ENCODE measurements at places on chromosomes 3 and 15.

- no peak for DNase-seq
Observed at GRCh38 chr3:37530047-37530697, 331.5 kb upstream of the CTDSPL start.

- DNase-seq = no peak
Observed at GRCh38 chr15:91821458-91821857, 32.0 kb upstream of the SLCO3A1 start.

DNA sequence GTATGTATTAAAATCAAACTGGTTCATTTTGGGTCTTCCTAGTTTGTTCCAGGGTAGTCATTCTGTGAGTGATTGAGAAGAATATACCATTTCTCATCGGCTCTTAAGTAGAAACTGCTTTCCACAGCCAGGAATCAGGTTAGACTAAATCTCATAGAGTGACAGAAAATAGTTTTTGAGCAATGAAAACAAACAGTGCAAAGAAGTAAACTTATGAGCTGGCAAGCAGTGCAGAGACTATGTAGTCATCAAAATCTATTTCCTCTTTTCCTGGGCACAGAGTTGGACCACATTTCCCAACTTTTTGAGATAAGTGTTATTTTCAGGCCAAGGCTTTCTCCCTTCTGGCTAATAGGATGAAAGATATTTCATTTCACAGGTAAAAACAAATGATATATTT, 66.5 kb downstream of the UBE3A start:
- DNase-seq = no peak

DNA sequence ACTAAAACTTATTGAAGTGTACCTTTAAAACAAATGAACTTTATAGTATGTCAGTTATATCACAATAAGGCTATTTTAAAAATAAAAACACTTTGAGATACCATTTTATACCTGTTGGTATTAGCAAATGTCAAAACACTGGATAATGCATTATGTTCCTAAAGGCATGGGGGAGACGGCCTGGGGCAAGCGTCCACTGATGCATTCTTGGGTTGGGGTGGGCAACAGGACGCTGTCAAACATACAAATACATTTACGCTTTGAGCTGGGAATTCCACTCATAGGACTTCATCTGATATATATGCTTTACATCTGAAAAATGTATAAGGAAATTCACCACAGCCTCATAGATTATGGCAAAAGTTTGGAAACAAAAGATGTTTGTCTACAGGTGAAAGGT, 7.6 kb upstream of the GATA2 start:
- no peak for DNase-seq

DNA sequence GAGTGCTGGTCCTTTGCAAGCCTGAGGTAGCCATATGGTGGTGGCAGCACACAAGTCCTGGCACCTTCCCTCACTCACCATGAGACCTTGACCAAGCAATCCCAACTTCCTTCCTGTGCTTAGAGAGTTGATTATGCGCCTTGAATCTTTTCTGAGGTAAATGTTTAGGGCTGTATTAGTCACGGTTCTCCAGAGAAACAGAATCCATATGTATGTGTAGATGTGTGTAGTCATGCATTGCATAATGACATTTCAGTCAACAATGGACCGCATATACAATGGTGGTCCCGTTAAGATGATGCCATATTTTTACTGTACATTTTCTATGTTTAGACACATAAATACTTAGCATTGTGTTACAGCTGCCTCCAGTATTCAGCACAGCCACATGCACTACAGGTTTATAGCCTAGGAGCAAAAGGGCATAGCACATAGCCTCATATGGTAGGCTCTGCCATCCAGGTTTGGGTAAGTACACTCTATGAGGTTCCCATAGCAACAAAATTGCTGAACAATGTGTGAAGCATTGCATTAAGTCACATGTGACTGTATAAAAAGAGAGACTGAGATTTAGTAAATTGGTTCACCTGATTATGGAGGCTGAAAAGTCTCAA, 20.2 kb upstream of the NUP210 start:
- DNase-seq = no peak

DNA sequence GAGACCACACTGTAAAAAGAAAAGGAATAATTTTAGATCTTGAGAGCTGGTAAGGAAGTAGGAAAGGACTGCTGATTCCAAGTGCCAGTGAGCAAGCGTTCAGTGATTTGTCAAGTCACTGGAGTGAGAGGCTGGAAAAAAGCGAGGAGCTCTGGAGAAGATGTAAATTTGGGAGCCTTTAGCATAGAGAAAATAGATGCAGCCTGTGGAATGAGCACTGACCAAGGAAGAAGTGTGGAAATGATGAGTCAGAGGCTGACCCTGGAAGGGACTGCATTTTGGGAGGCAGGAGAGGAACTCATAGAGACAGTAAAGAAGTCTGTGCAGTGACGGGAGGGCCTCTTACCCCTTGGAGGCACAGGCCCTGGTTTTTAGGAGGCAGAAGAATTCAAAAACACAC, 17.1 kb upstream of the ABTB1 start:
- DNase-seq = no peak

GRCh38 chr15:99436542-99437314, 129.1 kb upstream of the MEF2A start:
- DNase-seq = no peak

GRCh38 chr3:169299129-169299528, 364.4 kb downstream of the MECOM start:
- DNase-seq = no peak
